ENCODE measurements at places on chromosomes 2 and 18.

- DNase-seq: no peak
These were observed 275.9 kb downstream of the CDCA7 start for GRCh38 chr2:173630425-173631126.

DNA sequence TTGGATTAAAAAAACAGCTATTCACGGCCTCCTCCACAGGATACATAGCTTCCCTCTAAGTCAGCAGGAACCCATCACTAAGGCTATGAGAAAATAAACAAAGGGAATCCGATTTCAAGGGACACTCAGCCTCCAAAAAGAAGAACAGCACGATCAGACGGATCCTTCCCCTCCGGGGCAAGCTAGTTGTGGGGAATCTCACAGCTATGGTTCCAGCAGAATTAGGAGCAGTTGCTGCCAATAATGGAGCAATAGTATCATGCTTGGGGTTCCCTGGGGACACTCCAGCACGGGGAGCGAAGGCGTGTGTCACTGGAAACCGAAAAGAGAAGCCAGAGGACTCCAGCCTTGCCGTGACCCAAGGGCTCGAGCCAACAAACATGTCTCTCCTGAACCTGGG is 163.1 kb downstream of the TTC32 start:
- no peak for DNase-seq

- DNase-seq: peak; percentile 53
These were observed 36.3 kb downstream of the SLC35F5 start for GRCh38 chr2:113720167-113720566.

DNA sequence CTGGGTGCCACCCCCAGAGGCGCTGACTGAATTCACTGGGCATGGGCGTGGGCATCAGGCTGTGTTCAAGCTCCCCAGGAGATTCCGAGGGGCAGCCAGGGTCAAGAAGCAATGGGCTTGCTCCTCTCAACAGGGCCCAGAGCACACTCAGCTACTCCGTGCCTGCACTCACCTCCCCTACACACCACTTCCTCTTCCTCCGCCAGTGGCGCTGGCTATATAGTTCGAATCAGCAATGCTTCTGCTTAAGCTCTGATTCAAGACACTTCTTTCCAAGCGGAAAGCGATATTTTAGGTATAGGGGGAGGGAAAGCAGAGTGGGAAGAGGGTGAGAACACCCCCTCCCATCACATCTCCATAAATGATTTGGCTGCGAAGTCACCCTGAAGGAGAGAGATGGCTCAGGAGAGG is 42.1 kb downstream of the CRACDL start:
- no peak for DNase-seq

DNA sequence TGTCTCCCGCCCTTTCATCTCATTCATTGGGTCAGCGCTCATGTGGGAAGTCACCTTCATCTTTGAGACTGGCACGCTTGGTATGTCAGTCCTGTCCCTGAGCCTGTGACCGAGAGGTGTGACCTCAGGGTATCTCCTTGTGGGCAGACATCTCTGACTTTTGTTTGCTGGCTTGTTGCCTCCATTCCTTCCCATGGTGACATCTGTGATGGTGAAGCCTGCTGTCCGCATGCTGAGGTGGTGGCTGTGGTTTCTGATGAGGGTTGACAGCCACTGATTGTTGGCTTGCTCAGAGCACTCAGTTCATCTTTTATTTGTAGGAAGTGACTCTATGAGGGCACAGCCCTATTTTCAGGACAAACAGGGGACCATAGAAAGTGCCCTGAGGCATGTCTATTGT is 139.2 kb downstream of the SLC4A3 start:
- DNase-seq: no peak

GRCh38 chr2:205338156-205338555 is 344.1 kb upstream of the NRP2 start:
- DNase-seq: no peak

DNA sequence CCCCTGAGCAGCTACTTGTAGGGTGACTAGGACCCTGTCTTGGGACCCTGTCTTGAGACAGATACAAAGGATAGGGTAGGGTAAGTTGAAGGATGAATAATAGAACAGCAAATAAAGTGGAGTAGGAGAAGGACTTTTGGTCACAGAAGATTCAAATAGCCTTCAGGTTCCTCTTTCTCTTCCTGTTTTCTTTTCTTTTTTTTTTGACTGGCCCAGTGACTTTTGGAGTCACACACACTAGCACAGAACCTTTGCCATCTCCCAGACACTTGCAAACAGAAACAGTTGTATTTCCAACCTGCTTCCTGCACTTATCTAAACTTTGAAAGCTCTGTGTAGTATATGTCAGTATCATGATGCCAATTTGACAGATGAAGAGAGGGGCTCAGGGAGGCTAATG is 108.2 kb downstream of the TDRD15 start:
- DNase-seq: no peak

- no peak for DNase-seq
These were observed 35.2 kb upstream of the NAPG start for GRCh38 chr18:10490401-10491165.
